ENCODE measurements at places on chromosomes 13 and 19.
A peak's percentile ranks its signal among the peaks of the same experiment; 100 is the strongest.

DNA sequence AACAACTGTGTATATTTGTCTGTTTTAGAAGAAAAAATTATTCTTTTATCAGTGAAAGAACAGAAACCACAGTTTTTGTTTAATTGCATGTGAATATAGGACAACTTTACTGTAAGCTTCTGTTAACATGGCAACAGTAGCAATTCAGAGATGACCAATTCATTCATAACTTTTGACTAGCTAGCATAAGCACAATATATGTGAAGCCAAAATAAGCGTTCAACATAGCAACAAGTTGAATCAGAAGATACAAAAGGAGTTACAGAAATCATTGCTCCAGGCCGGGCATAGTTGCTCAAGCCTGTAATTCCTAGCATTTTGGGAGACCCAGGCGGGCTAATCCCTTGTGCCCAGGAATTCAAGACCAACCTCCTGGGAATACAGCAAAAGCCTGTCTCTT lies 197.1 kb upstream of the GPC6 start:
- DNase-seq: no peak

- DNase-seq: no peak
These were observed 3.2 kb upstream of the METTL21C start for GRCh38 chr13:102697929-102698648.

DNA sequence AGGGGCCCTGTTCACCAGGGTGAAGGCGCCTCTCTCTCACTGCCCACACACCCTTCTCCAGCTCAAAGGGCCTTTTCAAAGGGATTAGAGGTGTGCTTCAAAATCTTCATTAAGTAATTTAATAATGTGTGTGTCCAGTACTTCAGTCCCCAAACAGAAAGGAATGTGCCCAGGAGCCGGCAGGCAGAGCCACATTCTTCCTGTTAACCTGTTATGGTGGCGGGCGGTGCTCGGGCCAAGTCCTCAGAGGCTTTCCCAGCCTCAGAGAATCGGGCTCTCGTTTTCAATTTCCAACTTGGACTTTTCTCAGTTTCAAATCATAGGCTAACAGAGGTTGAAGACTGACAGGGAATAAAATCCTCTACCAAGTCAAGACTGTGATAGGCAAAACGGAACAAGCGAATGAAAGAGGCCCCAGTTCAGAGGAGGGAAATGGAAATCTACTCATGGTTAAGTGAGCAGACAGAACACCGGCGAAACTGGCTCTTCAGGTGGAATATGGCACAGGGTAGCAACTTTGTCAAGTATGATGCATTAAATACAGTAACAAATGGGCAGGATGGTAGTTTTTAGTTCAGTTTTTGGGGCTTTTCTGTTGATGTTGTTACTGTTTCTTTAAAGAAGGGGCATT lies 68.6 kb downstream of the FOXO1 start:
- DNase-seq: no peak

DNA sequence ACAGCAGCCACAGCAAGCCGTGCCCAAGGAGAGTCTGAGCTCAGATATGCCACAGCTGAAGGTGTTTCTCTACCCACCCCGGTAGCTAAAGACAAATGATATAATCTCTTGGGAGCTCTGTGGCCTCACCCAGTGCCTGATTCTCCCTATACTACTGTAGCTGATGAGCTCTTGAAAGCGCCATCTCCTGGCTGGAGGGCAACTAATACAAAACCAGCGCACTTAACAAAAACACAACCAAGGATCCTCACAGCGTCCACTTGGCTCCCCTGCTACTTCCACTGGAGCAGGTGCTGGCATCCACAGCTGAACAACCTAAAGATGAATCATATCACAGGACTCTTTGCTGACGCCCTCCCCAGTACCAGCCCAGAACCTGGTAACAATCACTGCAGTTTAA lies 1212.0 kb downstream of the PCDH17 start:
- DNase-seq: no peak

GRCh38 chr13:30690282-30691188 lies 44.8 kb upstream of the ALOX5AP start:
- no peak for DNase-seq

- DNase-seq: no peak
These were observed 481 bp upstream of the SAE1 start for GRCh38 chr19:47130120-47130588.

- DNase-seq: no peak
These were observed 108.4 kb upstream of the NBEA start for GRCh38 chr13:34833562-34834182.

DNA sequence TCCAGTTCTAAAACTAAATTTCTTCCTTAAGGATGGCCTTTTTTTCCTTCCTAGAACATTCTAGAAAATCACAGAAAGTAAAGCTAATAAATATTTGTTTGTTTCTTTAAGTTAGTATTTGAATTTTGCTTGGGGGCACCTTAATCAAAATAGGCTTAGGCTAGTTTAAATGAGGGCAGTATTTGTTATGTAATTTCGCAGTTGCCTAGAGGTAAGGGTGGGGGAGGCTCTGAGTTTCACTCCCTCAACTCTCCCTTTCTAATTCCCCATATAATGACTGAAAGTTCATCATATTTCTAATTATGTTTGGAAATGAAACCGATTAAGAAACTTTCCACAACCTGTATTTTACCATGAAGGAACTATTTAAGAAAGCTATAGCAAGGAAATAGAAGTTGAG lies 40.6 kb downstream of the PCDH17 start:
- DNase-seq: no peak

- DNase-seq: no peak
These were observed 64.3 kb downstream of the LRCH1 start for GRCh38 chr13:46617229-46617721.

- no peak for DNase-seq
These were observed 26.8 kb upstream of the ADGRE5 start for GRCh38 chr19:14354445-14354844.

- no peak for DNase-seq
These were observed 189.6 kb upstream of the TSHZ3 start for GRCh38 chr19:31538879-31539278.

DNA sequence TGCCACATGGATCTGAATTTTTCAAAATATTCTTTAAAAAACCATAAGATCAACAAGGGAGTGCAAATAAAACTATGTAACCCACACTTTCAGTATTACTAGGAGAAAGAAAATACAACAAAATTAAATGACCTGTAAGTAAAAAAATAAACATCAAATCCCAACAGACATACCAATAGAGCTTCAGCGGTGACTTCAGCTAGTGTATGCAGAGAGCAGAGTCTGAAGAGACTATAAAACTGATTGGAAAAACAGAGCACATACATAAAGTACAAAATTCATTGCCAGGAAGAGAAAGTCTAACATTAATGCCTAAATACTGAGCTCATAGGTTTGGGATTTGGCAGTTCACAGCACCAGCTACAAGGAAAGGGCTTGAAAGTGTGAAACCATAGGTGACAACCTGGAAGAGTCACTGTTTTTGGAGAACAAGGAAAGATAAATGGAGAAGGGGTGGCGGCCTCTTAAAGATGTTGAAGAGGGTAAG lies 291.1 kb downstream of the LMO7 start:
- no peak for DNase-seq

DNA sequence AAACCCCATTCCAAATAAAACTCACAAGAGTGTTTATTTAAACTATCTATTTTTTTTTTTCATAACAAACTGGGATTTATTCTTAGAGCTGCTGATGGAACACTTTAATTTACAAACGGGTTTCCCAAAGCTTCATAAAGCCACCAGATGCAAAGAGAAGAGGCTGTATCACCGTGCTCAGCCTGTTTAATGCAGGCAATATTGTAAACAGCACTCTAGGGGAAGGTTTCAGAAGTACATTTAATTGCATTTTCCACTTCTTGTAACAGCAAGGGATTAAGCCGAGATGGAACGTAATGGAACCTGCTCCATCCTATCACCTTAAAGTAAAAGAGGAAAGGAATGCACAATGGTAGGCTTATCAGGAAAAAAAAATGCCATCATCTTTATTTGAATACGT lies 550.6 kb upstream of the ARGLU1 start:
- peak; percentile 36 for DNase-seq

DNA sequence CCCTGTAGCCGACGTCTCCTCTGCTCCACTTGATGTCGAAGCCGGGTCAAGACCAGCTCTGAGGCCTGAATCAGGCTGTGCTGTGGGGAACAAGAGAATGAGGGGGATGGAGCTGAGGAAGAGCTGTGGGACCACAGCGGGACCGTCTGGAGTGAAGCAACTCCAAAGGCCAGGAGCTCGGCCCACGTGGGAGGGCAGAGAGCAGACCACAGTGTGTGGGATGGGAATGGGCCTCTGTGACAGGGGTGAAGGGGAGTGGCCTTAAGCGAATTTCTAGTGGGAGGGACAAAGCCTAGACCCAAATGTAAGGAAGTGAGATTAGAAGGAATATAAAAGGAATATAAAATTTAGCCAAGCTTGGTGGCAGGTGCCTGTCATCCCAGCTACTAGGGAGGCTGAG lies 3.8 kb upstream of the SLC8A2 start:
- no peak for DNase-seq

GRCh38 chr13:98327371-98328270 lies 150.6 kb upstream of the RNF113B start:
- DNase-seq: no peak

GRCh38 chr13:50414640-50415039 lies 399.4 kb downstream of the KCNRG start:
- no peak for DNase-seq

DNA sequence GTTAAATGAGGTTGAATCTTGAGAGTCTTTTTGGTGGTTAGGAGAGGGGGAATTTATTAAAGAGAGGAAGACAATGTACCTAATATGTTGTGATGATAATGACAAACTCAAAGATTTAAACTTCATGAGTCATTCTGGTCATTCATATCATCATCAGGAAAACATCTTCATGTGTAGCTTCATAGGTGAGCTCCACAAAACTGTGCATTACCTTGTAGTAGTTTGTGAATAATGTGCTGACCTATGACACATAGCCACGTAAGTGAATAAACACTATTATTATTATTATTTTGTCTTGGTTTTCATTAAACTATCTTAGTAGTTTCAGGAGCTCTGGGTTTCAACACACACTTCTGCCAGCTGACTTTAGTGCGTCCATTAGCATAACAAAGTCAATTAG lies 997 bp upstream of the GPC6 start:
- no peak for DNase-seq

DNA sequence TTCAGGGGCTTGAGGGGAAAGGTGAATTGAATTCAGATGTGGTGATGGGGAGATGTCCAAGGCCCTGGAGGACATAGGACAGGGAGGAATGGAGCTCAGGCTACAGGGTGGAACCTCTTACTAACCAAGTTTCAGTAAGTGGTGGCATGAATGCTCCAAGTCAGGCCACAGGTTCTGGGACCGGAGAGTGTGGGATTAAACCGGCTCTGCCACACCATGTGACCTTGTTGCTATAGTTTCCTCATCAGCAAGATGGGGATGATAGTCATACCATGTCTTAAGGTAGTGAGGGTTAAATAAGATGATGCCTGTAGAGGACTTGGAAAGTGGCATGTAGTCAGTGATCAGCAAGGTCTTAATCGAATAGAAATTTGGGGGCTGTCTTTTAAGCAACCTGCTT lies 16.3 kb downstream of the GPR183 start:
- no peak for DNase-seq

DNA sequence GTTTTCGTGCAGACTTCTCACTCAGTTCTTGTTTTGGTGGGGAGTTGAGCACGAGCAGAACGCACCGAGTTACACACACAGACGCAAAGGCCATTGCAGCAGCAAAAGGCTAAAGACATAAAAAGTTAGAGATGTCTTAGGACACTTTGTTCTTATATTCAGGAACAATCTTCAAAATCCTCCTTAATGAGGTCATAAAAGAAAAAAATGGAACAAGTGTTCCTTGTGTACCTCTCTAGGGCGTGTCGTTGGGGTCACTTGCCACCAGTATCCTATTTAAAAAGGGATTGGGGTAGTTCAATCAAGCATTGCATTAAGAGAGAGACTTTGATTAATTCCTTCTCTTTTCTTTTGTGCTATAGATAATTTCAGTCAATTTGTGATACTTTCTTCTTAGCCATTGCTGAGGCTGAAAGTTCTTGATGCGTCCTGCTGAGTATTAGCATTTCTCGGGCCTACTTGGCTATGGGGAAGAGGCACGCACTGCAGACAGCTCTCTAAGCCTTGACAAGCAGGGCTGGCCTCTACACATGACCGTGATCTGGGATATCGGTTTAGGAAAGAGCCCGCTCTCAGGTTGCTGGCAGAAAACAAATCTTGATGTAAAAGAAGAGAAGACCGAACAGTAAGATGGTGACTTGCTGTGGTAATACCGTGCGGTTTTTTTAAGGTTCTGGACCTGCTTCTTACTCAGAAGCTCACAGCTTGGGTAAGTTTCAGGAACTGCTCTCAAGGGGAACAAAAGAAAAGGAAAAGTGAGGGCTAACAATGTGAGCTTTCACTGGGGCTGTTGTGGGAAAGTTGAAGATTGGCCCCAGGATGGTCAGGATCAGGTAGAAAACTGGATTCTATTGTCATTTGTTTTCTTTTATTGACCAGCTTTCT lies 223.6 kb downstream of the TM9SF2 start:
- DNase-seq: no peak

DNA sequence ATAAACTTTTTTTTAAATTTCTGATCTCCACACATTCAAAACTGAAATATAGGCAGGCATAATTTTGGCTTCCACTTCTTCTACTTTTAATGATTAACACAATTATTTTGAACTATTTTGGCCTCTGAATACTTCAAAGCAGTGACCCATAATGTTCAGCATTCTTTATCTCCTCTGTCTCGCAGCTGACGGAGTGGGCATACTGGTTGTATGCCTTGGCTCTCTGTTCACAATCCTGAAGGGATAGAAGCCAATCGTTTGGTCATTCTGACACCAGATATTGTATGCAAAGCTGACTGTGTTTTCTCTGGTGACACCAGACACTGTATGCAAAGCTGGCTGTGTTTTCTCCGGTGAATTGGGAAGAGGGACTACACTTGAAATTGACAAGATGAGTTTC lies 833.0 kb downstream of the EFNB2 start:
- no peak for DNase-seq

DNA sequence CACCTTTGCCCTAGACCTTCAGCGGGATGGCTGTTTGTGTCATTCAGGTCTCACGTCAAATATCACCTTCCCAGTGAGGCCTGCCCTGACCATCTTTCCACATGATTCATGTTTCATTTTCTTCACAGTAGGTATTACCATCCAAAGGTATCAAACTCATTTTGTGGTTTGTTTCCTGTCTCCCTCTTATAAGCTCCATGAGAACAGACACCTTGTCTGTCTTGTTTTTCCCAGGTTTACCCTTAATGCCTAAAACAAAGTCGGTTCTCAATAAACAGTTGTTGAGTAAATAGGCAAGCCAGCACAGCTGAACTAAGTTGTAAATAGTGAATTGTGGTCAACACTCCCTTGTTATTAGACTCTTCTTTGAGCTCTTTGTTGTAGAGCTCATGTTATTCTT lies 122.6 kb upstream of the GJB6 start:
- DNase-seq: no peak

GRCh38 chr13:100130092-100130491 lies 41.2 kb downstream of the PCCA start:
- no peak for DNase-seq

GRCh38 chr13:23386533-23386932 lies 47.0 kb downstream of the SACS start:
- no peak for DNase-seq

DNA sequence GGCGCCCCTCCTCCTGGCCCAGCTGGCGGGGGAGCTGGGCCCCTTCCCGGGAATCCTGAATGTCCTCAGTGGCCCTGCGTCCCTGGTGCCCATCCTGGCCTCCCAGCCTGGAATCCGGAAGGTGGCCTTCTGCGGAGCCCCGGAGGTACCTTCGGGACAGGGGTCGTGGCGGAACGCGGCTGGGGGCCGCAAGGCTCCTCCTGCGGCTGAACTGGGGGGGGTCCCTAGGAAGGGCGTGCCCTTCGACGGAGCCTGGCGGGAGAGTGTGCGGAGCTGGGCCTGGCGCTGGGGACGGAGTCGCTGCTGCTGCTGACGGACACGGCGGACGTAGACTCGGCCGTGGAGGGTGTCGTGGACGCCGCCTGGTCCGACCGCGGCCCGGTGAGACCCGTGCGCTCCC lies 8.6 kb downstream of the ALDH16A1 start:
- DNase-seq: no peak
